ENCODE measurements at places on chromosomes 1 and 21.
A peak's percentile ranks its signal among the peaks of the same experiment; 100 is the strongest.

DNA sequence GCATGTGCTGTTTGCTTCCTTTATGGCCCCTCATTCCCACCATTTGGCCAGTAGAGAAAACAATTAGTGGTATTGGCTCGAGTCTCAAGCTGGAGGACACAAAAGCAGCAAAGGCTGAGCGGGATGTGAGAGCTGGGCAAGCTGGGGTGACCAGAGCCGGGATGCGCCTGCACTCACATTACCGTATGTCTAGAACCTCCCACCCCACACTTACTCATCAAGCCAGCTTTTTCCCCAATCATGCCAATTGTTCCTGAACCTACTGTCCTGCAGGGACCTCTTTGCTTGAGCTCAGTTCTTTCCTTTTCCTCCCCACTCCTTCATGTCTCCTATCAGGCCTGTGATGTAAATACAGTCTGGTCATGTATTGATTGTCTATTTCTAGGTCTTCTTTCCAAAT, 45.9 kb downstream of the KIRREL1 start:
- no peak for DNase-seq

DNA sequence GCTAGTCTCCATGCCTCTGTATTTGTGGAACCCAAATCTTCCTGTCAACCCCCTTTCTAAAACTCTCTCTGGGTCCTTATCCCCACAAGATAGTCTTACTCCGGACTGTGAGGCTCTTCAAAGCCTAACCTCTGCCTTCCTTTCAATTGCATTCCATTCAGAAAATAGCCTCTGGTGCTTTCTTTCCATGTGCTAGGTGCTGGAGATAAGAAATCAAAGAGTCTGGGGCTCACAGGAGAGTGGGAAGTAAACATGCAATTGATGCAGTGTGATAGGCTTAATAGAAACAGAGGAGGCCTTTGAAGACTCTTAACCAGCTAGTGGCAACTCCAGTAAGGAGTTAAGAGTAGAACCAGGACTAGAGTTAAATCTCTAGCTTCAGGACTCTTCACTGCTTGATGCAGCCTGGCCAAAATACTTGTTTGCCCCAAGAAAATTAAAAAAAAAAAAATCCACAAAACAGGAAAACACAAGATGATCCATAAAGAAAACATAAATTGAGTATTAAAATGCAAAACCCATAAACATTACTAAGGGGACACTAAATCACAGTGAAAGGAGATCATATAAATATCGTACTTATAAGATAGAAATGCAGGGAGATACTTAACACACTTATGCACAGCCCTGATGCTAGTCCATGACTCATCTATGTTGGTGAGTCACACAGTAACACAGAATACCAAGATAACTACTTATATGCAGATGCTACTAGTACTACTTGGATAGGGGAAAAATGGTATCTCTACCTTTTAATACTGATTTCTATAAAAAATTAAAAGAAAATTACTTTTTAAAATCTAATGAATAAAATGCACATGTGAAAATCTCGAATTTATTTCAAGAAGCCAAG, 341.5 kb downstream of the KCNH1 start:
- DNase-seq = no peak

DNA sequence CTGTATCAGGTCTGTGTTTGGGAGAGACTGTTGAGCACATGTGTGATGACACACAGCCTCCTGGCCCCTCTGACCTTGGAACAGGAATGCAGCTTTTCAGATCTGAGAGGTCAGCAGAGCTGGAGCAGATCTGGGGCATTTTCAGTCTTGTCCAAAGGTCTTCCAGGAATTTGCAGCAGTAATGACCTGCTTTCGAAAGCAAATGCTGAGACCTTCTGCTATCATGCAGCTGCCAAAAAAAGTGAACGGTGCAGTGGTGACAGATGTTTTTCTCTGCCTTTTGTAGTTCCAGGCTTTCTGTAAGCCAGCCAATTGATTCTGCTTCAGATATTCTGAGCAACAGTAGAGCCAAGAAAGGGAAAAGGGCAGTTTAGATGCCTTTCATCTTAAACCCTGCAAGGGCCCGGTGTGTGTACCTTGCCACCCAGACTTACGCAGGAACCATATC, 137.8 kb upstream of the COA6 start:
- no peak for DNase-seq

- DNase-seq = no peak
These were observed 25.0 kb downstream of the CD55 start for GRCh38 chr1:207346513-207346912.

- DNase-seq = no peak
These were observed 165.3 kb upstream of the C1orf105 start for GRCh38 chr1:172255223-172255560.

GRCh38 chr1:38892976-38893375, 11.6 kb upstream of the GJA9 start:
- DNase-seq = no peak

- no peak for DNase-seq
These were observed 13.0 kb upstream of the CD48 start for GRCh38 chr1:160724465-160725242.

DNA sequence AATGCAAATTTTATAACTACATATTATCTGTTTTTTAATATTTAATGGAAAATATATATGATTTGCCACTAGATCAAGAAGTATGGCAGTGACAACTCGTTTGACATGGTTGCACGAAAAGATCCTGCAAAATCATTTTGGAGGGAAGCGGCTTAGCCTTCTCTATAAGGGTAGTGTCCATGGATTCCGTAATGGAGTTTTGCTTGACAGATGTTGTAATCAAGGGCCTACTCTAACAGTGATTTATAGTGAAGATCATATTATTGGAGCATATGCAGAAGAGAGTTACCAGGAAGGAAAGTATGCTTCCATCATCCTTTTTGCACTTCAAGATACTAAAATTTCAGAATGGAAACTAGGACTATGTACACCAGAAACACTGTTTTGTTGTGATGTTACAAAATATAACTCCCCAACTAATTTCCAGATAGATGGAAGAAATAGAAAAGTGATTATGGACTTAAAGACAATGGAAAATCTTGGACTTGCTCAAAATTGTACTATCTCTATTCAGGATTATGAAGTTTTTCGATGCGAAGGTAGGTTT, 556 bp downstream of the IFI44 start:
- DNase-seq = peak; percentile 82

GRCh38 chr1:19612530-19612929, 31.6 kb upstream of the NBL1 start:
- DNase-seq = no peak

DNA sequence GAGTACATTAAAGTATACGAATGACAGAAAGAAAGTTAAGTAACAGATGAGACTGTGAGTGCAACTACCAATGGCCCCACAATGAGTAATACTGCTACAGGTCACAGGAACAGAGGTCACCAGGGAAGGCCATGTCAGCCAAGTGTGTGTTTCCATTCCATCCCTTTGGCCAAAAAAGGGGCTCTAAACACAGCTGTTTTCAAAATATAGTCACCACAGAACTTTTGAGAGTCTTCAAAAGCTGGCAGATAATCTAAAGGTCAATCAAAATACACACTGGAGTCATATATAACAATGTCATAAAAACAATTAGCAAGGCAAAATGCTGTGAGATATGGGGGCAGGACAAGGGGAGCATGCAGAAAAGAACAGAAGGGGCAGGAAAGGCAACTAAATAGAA, 10.2 kb downstream of the USP24 start:
- DNase-seq = peak; percentile 66

DNA sequence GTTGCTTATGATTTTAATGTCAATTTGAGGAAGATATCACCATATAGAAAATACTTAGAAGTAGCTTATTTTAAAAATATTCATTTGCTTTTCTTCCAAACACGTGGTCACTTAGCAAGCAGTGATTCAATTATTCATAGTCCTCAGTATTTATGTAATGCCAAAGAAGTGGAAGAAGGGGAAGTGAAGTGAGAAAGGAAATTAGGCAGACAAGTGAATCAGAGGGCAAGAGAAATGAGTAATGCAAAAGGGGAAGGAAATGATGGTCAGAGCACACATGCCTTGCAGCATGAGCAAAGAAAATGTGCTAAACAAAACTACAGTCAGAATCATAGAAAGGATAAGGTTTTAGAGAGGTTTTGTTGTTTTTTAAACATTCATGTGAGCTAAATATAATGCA, 31.8 kb downstream of the SDCCAG8 start:
- DNase-seq = peak; percentile 97

DNA sequence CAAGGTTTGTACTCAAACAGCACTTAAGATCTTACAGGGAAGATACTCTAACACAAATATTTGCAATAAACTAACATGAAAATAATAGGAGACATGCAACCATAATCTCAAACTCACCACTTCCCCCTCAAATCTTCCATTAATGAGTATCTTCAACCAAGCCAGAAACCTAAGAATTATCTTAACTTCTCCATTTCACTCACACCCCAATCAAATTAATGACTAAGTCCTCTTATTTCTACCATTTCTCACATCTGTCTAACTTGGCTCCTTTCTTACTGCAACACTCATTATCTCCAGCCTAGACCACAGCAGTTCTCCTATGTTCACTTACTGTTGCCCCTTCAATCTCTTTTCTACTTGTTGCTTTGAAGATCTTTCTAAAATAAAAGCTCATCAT, 10.4 kb downstream of the RBBP5 start:
- DNase-seq = no peak

DNA sequence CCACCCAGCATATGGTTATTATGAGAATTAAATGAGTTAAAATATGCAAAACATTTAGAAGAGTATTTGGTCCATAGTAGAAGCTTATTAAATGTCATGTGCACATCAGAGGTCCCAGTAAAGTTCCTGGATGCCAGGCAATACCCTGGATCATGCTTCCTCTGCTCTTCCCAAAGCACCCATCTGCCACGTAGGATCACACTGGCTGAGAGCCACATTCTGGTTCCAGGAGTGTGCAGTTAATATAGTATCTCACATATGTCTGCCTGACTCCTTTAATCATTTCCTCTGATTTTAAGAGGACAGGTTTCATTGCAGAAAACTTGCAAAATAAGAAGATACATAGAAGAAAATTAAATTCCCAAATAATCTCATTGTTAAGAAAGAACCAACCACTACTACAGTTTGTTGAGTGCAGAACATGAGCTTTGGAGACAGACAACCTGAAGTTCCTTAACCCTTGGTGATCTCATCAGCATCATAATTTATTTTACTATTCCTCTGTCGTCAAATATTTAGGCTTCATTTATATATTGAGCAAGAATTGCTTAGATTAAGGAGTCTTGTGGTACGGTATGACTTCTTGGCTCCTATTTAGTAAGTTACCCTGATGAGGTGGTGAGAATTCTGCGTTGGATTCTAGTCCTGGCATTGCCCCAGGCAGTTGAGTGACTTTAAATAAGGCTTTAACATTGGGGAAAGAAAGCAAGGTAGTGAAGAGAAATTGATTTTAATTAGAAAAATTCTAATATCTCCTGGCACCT, 12.3 kb downstream of the SGIP1 start:
- DNase-seq = no peak

DNA sequence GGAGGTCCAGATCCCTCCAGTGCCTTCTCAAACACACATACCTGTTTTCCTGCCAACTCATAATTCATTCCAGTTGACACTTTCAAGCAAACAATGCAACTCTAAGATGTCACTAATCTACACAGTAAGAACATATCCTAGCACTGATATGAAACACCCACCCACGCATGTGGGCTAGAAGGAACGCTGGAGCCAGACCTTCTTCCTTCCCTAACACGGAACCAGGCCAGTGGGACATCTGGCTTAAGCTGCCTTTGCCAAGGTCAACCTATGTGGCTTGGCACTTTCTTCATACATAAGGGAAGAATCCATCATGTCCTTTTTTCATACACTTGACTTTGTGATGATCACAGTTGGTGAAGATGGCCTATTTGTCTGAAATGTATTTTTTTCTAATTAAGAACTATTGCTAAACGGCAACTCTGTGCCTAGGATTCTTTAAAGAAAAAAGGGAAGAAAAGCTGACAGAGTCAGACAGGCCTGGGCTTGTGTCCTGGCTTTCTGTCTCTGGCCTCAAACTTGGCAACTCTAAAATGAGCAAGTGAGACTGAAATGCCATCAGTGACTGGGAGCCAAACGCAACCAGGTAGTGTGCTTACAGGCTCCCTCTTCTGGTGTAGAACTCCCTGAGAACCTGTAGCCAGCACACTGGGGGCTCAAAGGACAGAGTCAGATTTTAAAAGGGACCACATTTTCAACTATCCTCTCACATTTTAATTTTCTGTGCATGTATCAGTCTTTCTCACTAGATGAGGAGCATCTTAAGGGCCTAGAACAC, 92.6 kb upstream of the BEND5 start:
- no peak for DNase-seq

- peak; percentile 15 for DNase-seq
These were observed 768 bp downstream of the EDARADD start for GRCh38 chr1:236394879-236395229.

DNA sequence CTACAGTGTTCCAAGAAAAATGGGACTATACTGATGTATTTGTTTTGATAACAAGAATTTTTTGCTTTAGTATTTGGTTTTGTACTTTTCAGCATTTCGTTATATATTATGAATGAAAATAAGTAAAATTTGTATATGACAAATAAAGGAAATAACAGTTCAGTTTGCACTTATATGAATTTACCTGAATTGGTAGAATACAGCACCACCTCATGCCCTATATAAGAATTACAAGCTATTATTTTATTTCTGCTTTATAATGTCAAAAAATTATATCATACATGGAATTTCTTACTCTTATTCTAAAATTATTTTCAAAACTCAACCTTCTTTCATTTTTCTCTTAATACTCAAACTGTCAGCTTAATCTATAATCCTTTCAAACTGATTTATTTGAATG, 14.6 kb downstream of the EFCAB7 start:
- DNase-seq = peak; percentile 39

DNA sequence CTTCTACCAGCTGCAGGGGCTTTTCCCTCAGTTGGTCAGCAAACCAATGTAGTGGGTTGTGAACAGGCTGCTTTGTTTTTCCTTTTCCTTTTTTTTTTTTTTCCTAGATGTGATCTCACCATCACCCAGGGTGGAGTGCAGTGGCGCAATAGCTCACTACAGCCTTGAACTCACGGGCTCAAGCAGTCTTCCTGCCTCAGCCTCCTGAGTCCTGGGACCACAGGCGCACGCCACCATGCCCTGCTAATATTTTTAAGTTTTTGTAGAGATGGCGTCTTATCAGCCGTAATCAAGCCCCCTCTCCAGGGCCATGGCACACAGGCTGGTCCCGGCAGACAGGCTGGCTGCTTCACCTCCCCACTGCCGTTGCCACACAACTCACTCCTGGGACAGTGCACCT, 3.4 kb upstream of the TRIM11 start:
- peak; percentile 30 for DNase-seq

GRCh38 chr1:15937146-15937545, 38.8 kb downstream of the ZBTB17 start:
- DNase-seq = no peak

DNA sequence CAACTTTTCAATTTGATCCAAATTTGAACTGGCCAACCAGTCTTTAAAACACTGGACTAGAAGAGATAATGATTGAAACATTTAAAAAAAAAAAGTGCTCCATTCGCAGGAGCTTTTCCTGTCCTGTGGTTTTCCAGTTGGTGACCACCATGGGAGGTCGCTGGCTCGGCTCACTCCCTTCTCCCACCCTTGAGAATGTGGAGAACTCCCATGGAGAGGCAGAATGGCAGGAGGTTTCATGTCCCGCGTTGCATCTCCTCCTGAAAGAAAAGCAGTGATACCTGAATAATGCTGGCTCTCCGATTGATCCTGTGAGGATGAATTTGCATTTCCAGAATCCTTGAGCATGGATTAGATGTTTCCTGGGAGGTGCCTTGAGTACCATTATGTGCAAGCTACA, 16.5 kb upstream of the MPZL1 start:
- no peak for DNase-seq

Data from inflammatory macrophage treated with lipopolysaccharide for 4 hours (primary cell).